ENCODE measurements at places on chromosomes 1 and 21. TPM values are rescaled to one million over a fixed set of nuclear protein-coding genes. Genes with fewer than 3 reads are reported as not detected.

DNA sequence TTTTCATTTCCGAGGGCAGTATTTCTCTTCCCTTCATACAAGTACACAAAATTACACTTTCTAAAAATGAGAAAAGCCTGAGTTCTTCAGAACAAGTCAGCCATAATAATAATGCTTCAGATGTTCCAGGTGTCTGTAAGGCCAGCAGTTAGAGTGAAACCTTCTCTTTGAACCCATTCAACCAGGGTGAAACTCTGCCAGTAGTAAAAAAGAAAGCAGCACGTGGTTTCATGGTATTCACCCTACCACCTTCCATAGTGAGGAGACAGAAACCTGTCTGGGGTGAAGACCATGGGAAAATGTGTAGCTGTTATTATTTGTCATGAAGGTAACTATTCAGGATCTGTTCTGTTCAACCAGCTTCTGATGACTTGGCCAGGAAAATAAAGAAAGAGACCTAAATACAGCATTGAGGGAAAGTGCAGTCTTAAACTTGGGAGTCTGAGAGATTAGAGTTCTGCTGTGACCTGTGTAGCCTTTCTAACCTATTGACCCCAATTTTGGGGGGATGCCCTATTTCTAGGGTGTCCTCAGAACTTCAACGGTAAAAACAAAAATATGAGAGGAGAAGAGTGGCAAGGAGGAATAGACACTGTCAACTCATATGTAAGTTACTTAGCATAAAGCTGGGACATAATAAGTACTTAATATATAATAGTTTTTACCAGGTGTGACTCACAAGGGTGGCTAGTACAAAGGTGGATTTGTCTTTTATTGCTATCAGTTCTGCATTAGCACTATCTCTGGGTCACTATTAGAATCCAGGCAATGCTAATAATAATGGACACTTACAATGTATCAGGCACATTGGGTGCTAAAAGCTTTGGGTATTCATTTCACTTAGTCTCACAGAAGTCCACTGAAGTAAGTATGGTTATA lies 70.0 kb upstream of the TNFSF4 start:
- DNase-seq = no peak

DNA sequence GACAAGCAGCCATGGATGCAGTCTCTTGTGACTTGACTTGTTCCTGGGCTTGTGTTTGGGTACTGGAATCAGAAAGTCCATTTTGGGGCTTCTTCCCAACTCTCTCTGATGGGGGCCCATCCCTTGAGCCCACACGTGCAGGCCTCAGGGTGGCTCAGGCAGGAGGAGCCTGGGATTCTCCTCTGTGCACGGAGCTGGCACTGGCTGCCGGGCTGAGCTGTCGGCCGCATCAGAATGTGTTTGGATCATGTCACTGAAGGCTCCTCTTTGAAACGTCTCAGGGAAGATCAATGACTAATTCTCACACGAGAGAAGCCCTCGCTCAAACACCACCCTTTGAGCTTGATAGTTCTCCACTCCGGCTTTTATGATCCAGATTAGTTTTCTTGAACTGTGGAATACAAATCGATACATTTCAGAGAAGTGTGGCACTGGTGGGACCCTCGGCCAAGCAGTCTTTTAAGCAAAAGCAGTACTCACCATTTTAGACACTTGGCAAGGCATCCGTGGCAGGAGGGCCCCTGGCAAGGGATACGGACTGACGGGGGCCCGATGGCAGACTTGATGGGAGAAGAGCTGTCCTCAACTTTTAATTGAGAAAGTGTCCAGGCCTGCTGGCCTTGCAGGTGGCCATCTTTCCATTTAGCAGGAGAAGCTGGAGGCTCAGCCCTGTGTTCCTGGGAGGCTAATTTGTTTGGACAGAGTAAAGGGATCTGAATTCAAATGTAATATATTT lies 220.7 kb upstream of the C1orf174 start:
- no peak for DNase-seq

The OR10K1 gene
- not detected for total RNA-seq

DNA sequence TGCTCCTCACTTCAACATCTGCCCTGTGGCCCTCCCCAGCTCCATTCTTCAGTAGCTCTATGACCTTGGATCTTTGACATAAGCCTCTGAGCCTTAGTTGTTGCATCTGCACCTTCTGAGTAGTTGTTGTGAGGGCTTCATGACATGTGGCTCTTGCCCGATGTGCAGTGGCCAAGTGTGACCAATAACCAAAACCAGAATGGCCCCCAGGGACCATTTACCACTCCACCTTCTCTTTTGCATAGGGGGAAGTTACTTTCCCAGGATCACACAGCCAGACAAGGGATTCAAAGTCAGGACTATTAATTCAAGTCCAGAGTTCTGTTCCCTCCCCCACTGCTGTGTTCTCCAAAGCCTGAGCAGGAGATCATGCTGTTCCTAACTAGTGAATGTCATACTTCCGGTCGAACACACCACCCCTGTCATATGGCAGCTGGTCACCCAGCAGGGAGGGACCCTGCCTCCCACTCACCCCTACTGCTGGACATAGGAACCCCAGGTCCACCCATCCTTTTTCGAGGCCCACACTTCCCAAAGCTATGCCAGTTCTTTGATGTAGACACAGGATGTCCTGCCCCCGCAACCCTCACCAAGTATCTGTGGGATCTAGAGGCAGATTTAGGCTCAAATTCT lies 4.0 kb downstream of the FGR start:
- DNase-seq = no peak

The MLLT11 gene
- total RNA-seq = 22.1 TPM

DNA sequence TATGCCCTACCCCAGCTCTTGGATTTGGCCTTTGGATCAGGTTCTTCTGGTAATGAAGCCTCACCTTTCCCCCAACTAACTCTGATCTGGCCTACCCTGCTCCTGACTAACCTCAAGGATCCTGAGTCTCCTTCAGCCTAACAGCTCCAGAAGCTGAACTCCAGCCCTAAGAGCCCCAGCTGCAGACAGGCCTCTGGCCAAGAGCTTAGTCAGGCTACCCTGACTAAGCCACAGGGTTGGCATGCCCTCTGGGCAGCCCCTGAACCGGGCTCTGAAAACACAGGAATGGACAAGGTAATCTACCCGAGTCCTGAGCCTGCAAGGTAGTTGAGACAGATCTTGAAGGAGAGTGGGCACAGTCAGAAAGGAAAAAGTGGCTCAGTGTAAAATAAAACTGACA lies 29.4 kb downstream of the COA7 start:
- no peak for DNase-seq

- DNase-seq = no peak
Observed at GRCh38 chr1:54597455-54598030, 25.8 kb downstream of the FAM151A start.

- DNase-seq = no peak
Observed at GRCh38 chr1:200972985-200973742, 50.4 kb downstream of the KIF21B start.

DNA sequence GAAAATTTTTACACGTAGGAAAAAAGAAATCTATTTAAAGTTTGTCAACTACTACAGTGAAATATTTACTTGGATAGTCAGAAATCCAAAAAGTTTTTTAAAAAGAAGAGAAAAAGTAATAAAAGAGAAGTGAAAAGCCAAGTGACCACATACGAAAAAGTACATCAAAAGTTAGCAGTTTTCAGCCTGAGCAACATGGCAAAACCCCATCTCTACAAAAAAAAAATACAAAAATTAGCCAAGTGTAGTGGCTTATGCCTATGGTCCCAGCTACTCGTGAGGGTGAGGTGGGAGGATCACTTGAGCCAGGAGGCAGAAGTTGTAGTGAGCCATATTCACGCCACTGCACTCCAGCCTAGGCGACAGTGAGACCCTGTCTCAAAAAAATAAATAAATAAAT lies 5.2 kb upstream of the MR1 start:
- no peak for DNase-seq

- DNase-seq = no peak
Observed at GRCh38 chr1:177355575-177355974, 184.8 kb downstream of the BRINP2 start.

The MAGOH gene
- total RNA-seq = 37.7 TPM

The C4BPA gene
- total RNA-seq = not detected

The CGN gene
- total RNA-seq = 1.7 TPM

The SLFNL1 gene
- total RNA-seq = 0.29 TPM

DNA sequence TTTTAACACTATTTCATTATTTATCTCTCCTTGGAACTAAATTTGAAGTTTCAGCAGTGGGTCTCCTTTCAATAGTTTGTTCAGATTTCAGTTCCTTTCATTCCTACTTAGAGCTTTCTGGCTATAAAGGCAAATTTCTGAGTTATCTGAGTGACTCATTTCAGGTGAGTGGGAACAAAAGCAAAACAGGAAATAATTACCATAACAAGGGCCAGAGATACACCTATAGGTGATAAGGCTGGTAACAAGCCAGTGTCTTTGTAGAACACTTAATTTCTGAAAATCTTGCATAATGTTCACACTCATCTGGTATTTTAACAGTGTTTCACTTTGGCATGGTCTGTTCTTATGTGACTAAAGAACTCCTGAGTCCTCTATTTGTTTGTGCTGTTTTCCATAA lies 64.5 kb upstream of the PRRC2C start:
- no peak for DNase-seq

The ZBTB48 gene
- total RNA-seq = 28.8 TPM

GRCh38 chr1:162560303-162561036 lies 1.1 kb upstream of the UAP1 start:
- DNase-seq = no peak

DNA sequence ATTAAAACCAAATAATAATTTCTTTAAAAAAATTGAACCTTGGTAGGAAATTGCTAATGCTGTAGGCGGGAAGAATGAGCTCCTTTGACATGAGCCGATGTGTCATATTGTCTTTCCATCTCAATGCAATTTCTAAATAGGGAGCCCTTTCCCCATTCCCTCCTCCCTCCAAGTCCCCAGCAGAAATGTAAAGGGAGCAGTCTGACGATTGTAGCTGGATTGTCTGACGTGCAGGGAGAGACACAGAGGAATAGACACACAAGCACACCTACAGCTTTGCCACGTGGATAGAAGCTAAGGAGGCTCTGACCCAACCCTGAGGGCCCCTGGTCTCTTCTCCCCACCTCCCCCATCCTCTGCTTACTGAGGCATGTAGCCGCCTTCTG lies 3.6 kb upstream of the SYT6 start:
- no peak for DNase-seq

The WDR64 gene
- total RNA-seq = not detected

The SPATA21 gene
- total RNA-seq = not detected

GRCh38 chr1:221987860-221988520 lies 246.1 kb upstream of the DUSP10 start:
- DNase-seq = no peak

- no peak for DNase-seq
Observed at GRCh38 chr1:88208389-88208788, 475.7 kb upstream of the PKN2 start.

The KCNT2 gene
- total RNA-seq = 26.2 TPM

DNA sequence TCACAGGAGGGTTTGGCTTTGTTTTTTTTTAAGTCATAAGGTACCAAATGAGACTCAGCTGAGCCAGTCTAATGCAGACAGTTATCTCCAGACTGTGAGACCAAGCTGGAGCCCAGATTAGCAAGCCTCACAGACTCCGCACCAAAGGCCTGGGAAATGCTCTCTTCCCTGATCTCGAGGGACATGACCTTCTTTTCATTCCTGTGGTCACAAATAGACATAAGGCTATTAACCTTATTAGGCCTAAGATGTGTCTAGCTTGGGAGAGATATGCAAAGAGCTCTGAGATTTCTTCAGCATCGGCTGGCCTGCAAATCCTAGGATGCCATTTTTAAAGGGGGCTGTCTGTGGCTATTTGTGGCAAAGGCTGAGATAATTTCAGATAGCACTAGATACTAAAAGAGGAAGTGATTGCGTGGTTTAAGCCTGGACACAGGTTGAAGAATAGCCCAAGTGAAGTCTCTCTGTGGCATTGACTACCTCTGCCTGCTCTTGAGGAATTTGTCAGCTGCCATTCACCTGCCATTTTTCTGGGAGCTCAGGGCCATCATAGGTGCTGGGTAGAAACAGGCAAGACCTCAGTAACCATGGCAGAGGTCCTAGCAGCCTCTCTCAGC lies 301.3 kb downstream of the SIPA1L2 start:
- no peak for DNase-seq

DNA sequence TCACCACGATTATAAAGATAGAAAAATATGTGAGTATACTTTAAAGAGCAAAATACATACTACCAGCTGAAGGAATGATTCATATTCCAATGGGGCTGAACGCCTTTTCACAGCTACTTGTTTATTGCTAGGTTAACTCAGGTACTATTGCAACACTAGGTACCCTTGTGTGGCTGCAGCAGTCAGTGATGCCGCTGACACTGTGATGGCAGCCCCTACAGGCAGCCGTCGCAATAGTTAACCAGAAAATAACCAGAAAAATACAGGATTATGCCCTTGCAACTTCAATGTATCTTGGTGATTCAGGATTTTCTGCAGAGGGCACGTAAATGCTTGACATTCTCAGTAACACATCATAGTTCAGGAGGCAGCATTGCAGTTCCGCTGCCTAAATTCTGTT lies 1.6 kb upstream of the MARK1 start:
- no peak for DNase-seq

GRCh38 chr1:193103759-193104501 lies 1.3 kb downstream of the GLRX2 start:
- DNase-seq = no peak

DNA sequence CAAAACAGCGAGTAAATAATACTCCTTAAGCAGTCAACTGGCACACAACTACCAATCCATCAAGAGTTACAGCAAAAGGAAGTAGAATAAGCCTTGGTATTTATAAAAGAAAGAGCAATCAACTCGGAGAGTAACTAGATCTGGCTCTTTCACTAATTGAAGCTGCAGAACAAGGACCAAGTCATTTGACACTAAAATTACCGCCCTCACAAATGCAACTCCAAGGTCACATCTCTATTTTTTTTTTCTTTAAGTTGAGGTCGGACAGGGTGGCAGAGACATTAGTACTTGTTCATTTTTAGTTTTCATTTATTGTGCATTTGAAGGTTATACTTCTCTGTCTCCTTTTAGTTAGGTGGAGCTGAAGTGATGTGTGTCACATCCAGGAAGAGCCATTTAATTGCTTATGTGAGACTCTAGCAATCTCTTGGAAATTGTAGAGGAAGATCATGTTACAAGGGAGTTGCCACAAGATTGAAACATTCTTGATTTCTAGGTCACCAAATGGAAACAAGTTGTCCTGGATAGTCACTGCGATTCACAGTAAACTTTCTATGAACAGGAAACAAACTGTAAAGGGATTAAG lies 138.1 kb upstream of the ADAMTS5 start:
- no peak for DNase-seq

The SF3B4 gene
- total RNA-seq = 71.9 TPM

The CELSR2 gene
- total RNA-seq = 10.5 TPM

DNA sequence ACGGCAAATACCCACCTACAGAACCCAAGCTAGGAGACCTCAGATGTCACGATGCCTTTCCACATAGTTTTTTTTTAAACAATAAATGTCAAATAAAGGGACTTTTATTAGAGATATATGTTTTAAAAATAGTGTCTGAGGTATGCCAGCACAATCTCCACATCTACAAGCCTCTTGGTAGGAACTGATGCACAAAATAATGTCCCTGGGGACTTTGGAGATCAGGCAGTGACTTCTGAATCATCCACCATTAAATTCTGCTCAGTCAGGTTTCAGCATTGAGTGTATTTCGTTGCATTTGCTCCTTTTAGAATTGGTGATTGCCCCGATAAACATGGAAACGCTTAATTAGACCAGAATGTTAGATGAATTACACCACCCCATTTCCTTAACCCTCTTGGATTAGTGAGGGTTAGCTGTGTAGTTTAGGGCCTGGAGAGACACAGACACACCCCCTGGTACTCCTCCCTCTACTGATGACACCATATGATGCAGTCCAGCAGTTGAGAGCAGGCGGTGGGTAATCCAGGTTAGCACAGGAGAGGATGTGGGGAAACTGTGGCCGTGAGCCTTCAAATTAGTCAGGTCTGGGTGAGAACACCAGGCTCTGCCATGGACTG lies 33.6 kb downstream of the LGR6 start:
- no peak for DNase-seq

The BPNT1 gene
- total RNA-seq = 24.6 TPM
